Jurkat, Clone E6-1 (cell line): ENCODE measurements at places on chromosomes 6 and 20.

GRCh38 chr6:26571592-26572296 is 25.0 kb upstream of the ABT1 start:
- no peak for DNase-seq

GRCh38 chr6:54916858-54917257 is 70.3 kb downstream of the FAM83B start:
- no peak for DNase-seq

DNA sequence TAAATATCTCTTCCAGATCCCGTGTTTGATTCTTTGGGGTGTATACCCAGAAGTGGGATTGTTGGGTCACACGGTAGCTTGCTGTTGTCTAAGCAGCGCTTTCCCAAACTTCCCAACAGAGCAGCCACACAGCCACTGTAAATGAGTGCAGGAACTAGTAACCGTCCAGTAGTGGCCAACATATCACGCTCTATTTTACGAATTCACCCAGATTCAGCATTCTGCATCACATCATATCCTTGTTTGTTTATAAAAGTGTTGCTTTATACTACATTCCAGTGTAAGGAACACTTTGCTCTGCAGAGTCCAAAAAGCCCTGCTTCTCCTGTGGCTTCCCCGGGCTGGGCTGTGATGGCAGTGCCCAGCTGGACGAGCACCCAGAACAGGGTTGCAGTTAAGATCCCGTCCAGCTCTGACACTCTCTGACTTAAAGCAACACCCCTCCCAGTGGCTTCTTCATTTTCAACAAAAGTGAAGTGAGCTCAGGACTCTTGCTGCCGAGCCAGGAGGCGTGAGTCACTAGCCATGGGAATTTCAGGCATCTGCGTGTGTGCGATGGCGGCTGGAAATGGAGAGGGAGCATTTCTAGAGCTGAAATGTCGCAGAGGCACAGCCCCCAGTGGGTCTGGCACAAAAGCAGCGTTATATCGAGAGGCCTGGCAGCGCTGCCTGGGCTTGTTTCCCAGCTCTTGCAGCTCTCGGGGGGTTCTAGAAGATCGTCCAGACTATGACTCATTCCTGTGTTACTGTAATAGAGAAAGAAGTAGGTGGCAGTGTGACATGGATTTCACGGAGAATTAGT is 216.3 kb upstream of the ECI2 start:
- DNase-seq, result no peak

GRCh38 chr6:10431423-10432164 is 16.7 kb upstream of the TFAP2A start:
- DNase-seq, result no peak

DNA sequence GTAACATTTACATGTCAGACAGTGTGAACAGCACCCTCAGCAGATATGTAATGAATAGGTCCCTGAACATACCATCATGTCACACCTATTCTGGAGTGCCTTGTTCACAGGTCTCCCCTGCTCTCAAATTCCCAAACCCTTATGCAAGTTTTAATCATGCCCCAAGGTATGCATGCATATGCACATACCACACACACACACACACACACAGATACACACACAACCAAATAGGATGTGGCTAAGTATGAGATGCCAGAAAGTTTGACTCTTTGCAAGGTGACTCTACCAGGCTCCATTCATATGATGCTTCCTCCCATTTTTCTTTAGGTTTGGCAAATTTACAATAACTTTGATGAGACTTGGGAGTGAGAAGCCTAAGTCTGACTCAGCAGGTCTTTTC is 243.8 kb upstream of the IRAK1BP1 start:
- no peak for DNase-seq

GRCh38 chr6:109623288-109623687 is 67.7 kb downstream of the AK9 start:
- no peak for DNase-seq

GRCh38 chr6:1798303-1798964 is 188.7 kb downstream of the FOXC1 start:
- DNase-seq, result no peak

DNA sequence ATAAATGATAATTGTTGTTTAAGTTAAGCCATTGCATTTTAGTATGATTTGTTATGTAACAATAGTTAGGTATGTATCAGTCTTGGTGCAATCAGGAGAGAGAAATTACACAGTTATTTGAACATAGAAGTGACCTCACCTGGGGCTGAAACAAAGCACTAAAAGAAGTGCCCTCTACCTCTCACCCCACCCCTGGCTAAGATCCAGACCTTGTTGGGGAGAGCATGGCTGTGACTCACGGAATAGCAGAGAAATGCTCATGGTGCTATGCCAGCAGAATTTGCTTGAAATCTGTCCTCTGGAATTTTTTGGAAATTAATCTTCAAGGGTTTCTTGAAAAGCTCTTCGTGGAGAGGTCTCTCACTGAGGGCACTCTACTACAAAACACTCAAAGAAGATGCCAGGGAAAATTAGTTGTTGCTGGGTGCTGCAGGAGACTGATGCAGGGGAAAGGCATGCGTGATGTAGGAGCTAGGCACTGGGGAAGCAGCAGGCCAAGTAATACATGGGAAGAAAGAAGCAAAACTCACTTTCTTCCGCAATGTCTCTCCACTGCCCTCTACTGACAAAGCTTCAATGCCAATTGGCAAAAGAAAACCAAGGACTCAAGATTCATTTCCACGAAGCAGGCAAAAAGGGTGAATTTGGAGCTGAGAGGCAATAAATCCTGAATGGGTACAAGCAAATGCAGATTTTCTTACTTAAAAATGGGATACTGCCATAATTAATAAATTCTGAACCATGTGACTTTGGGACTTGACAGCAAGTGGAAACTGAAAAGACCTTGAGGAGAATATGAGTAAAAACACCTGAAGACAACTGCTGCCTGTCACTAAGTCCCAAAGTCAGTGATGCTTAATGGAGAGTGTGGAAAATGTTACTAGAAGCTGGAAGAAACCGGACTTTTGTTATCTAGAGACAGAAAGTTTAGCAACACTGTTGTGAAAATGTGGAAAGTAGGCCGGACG is 136.3 kb upstream of the ZNF184 start:
- peak; percentile 36 for DNase-seq

GRCh38 chr6:92468066-92468465 is 951.3 kb downstream of the EPHA7 start:
- no peak for DNase-seq

DNA sequence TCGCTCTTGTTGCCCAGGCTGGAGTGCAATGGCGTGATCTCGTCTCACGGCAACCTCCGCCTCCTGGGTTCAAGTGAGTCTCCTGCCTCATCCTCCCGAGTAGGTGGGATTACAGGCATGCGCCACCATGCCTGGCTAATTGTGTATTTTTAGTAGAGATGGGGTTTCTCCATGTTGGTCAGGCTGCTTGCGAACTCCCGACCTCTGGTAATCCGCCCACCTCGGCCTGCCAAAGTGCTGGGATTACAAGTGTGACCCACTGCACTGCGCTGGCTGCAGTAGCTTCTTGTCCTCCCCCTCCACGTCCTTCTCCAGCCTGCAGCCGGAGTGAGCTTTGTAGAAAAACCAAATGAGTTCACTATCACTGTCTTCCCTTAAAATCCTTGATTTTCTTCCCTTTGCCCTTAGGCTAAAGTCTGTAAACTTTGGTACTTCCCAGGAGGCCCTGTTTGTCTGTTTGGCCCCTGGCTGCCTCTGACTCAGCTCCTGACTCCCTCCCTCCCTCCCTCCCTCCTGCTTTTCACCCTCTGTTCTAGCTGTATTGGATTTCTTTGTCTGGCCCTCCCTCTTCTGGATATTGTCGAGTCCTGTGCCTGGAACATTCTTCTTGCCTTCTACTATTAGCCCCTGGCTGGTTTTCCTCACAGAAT is 12.9 kb downstream of the PARD6B start:
- DNase-seq, result no peak

GRCh38 chr20:33992145-33992922 is 1.4 kb upstream of the RALY start:
- DNase-seq, result no peak

DNA sequence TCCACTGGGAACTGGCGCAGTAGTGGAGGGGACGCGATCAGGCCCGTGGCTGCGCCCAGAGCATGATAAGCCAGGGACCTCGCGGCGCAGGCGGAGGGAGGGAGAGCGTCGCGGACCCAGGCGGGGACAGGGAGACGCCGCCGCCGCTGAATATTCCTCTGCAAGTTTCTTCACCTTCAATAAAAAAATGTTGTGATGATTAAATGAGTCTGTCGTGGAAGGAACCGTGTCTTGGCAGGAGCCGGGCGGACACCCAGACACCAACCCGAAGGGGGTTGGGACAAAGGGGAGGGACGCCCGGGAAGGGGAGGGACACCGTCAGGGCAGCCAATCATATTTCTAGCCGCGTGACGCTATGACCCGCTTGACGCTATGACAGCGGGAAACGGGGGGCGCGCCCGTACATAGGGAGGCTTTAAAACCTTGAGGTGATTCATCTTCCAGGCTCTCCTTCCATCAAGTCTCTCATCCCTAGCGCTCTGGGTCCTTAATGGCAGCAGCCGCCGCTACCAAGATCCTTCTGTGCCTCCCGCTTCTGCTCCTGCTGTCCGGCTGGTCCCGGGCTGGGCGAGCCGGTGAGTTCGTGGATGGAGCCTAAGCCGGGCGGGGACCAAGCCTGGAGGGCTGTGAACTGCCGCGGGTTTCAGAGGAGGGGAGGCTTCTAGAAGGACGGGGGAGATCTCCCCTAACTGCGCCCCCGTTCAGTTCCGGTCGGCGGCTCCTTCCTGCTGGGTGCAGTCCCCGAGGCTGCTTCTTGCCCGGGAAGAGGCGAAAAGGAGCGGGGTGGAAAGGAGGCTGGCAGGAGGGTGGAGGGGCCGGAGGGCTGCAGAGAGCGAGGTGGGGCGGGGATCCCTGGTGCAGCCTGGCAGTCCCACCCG is at the start of gene ULBP2:
Gene ULBP2 (plus strand): TSS at position 432 of the 878 bp plus-strand sequence. CDS start 59 bp downstream, at position 491.
- peak; percentile 93 for DNase-seq
